ENCODE measurements at places on chromosomes 12 and 14.

GRCh38 chr14:77459072-77459723 lies 1.3 kb downstream of the AHSA1 start:
- peak; percentile 43 for DNase-seq

DNA sequence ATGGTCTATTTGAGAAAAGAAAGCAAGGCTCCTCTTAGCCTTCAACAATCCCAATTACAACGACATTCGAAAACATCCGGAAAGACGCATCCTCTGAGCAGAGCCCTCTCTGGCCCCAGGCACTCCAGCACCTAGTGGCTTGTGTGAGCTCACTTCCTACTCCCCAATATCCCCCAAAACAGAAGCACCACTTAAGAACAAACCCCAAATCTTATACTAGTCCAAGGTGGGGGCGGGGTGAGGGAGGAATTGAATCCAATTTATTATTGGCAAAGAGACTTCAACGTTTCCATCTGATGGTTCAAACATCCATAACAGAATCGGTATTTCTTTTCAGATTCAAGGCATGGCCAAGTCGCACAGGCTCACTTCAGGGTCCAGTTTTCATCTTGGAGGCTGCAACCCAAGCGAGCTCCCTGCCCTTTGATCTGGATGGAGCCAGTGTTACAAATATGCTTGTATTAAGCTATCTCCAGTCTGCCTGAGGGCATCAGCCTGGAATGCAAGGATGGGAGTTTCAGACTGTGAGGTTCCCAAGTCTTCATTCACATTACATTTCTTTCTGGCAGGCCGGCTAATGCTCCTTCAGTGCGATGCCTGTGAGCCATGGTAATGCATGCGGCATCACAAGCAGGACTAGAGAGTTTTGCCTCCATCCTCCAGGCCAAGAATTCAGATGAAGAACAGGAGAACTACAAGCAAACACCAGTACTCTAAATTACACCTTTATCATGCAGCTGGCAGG lies 132.5 kb upstream of the FOXN3 start:
- no peak for DNase-seq

GRCh38 chr12:21433525-21433924 lies 3.9 kb upstream of the PYROXD1 start:
- no peak for DNase-seq

GRCh38 chr12:27424631-27425230 lies 21.8 kb upstream of the SMCO2 start:
- no peak for DNase-seq

DNA sequence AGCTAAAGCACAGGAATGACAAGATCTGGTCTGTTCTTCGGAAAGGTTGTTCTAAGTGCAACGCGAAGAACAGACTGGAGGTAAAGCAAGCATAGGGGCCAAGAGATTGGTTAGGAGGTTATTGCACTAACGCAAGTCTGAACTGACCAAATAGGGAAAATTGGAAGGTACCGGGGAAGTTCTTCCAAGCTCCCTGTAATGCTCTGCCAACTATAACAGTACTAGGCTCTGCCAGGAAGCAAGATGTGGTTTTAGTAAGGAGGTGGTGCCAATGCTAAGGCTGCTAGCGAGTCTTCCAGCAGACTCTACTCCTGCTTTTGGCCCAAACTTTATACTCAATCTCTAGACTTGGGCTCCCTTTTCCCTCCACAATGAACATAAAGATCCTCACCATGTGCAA lies 138.6 kb downstream of the PAWR start:
- DNase-seq, result no peak

DNA sequence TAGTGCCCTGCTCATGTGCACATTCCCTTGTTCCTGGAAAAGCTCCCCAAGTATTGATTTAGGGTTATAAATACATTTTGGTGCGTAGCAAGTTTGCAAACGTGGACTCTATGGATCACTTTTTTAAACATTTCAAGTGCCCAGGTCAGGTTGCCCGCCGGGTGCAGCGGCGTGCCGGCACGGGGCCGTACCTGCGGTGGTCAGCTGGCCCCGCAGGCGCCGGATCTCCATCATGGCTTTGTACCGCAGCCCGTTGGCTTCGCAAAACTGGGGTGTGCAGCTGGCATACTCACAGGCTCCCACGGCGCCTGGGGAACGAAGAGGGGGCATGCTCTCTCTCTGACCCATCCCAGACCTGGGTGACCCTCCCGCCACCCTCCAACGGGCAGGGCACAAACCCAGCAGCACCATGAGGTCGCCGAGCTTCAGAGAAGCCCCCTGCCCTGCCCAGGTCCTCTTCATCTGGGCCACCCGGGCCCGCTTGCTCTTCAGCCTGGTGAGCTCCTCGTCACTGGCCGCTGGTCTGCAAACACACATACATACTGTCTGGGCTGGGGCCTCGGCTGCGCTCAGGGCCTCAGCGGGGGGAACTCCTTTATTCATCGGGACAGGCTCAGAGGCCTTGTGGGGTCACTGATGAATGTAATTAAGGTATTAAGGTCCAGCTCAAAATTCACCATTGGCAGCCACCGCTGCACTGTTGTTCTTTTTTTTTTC lies 35.1 kb downstream of the DHX37 start:
- DNase-seq, result no peak
